Stimulated activated CD4-positive, alpha-beta T cell treated with anti-CD3 and anti-CD28 coated beads, Interleukin-2, amount 100 ng/mL, for 48 hours (primary cell): ENCODE measurements at places on chromosomes 1 and 21.

DNA sequence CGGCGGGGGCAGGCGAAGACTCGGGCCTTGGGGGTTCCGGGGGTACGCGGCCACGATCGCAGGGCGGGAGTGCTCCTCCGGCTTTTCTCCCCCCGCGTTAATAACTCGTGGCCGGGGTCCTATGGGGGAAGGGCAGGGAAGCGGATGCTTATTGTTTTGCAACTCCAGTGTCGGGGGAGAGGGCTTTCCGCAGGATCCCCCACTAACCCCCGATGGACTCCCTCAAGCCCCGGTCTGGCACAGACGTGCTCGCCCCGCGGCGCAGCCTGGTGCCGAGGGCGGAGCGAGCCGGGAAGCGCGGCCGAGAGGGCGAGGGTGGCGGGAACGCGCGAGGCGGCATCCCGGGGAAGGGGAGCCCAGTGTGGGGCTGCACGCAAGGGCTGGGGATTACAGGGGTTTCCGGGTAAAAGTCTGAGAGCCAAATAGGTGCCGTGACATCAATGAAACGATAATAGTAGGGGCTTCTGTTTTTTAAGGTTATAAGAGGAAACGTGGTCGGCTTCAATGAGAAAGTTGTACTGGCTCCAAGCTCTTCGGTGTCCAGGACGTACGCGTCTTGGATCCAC lies 772 bp downstream of the UCK2 start:
- peak; percentile 37 for DNase-seq

- no peak for DNase-seq
Observed at GRCh38 chr1:212605441-212606394, 2.8 kb upstream of the ATF3 start.

GRCh38 chr21:14875186-14875585 lies 189.6 kb downstream of the NRIP1 start:
- DNase-seq, result no peak

GRCh38 chr21:31865429-31865970 lies 7.3 kb upstream of the HUNK start:
- DNase-seq, result no peak

- peak; percentile 42 for DNase-seq
Observed at GRCh38 chr1:159008744-159009188, 941 bp upstream of the IFI16 start.
